Inflammatory macrophage treated with lipopolysaccharide for 4 hours (primary cell): ENCODE measurements at places on chromosomes 5 and 9.

GRCh38 chr5:135234666-135235401 is 164.2 kb downstream of the MACROH2A1 start:
- no peak for DNase-seq

DNA sequence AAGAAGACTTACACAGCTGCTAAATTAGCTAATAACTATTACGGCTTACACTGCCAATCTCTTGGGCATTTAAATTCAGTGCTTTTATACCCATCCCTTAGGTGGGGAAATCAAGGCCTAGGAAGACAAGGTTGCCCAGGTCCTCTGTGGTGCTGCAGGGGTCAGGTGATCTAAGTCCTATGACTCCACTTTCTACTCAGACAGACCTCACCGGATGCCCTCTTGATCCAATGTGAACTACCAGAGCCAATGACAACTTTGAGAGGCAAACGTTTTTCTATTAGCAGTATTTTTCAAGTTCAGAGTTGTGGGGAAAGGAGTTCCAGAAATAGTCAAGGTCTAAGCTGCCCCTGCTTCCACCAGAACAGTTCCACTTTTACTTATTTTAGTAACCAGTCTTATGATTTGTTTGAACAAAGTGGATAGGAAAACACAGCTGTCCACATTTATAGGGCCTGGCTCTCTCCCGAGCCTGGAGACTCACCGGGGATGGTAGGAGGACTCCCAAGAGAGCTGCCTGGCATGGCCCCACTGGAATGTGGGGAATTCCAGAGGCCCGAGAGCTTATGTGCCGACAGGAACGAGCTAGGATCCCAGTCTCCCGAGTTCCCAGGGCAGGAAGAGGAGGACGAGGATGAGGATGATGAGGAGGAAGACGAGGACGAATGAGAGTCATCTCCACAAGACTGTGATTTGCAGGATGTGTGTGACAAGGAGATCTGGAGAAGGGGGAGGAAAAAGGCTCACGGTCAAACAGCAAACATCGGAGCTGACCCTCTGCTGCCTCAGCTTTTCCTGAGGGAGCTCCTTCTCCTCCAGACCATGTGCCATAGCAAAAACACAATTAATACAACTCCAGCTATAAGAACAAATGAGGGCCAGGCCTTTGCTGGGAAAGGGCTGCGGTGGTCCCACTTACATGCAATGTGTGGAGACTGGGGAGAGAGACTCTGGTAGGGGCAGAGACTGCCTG is 16.7 kb downstream of the FAM193B start:
- DNase-seq, result no peak

GRCh38 chr9:88628811-88629210 is 93.8 kb downstream of the NXNL2 start:
- no peak for DNase-seq

GRCh38 chr9:75071530-75072122 is 16.3 kb downstream of the NMRK1 start:
- no peak for DNase-seq

DNA sequence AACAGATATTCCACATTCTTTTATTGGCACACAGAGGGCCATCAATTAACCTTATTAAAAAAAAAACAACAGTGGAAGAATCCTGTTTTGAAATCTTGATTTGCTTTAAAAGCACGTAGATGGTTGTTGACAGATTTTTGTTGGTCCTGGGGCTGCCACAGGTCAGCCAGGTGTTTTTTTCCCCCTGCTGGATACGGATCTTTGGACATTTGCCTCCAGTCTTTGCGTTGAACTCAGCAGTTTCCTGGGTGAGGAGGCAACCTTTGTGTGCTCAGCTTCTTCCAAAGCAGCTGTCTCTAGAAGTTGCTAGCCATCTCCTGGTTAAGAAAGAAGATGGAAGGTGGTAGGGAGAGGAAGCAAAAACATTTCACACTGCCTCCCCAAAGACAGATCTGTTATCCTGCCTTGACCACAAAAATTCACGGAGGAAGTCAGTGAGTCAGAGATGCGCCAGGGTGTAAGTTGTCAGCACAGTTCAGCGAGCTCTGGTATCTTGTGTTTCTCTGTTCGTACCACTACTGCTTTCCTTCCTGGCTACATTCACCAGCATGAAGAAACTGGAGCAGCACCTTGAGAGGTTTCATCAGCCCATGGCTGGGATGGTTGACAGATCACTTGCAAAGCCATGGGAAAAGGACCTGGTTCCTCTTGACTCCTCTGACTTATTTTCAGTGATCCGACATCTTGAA is 207.3 kb downstream of the ARHGAP26 start:
- DNase-seq, result peak; percentile 86

DNA sequence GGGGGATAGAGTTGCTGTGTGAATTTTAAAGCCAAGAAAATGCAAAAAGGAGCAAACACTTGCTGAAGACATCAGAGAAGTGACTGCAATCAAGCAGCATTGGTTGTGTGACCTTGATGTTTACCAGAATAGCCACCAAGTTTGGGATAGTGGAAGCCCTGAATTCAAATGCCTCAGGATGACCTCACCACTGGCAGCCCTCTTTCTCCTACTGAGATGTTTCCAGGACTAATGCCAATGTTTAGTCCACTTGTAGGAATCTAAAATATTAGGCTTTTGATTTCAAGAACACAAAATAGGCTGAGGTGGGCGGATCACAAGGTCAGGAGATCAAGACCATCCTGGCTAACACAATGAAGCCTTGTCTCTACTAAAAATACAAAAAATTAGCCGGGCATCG is 112.2 kb upstream of the NUDT12 start:
- no peak for DNase-seq

- no peak for DNase-seq
These were observed 29.4 kb downstream of the LCP2 start for GRCh38 chr5:170268153-170268689.

DNA sequence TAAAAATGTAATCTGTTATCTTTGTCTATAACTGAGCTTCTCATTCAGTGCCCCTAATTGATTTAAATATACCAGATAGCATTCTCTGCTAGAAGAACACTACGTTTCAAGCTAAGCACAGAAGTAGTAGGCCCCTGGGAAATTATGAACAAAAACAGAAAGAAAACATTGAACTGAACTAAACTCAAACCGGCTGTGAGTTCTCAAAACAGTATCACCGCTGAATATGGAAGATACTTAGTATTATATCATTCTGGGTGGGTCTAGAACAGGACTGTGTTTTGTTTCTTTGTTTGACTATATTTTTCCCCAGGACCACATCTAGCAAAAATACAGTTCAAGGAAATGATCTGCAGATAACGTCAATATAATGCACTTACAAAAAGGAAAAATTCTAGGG is 95.1 kb upstream of the HMHB1 start:
- DNase-seq, result no peak

- DNase-seq, result no peak
These were observed 48.5 kb downstream of the PLK2 start for GRCh38 chr5:58411372-58411771.

DNA sequence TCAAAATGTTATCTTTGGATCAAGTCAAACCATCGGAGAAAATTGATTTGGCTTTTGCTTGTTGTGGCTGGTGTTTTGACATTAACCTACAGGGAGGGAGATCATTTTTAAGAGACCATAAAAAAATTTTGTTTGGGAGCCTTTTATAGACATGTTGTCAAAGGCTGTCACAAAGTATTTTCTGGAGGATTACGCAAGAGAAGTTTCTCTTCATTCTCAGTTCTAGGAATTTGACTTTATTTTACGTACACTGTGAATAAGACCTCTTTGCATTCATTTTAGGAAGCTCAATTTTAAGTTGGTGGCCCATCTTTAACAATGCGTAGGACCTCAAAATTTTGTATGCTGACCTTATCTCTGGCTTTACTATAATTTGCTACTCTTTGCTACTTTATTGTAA is 50.2 kb upstream of the SLC44A1 start:
- DNase-seq, result peak; percentile 58
